ENCODE measurements at places on chromosomes 5 and 9. TPM values are rescaled to one million over a fixed set of nuclear protein-coding genes. Genes with fewer than 3 reads are reported as not detected.

Gene TMC1
- total RNA-seq, result not detected

DNA sequence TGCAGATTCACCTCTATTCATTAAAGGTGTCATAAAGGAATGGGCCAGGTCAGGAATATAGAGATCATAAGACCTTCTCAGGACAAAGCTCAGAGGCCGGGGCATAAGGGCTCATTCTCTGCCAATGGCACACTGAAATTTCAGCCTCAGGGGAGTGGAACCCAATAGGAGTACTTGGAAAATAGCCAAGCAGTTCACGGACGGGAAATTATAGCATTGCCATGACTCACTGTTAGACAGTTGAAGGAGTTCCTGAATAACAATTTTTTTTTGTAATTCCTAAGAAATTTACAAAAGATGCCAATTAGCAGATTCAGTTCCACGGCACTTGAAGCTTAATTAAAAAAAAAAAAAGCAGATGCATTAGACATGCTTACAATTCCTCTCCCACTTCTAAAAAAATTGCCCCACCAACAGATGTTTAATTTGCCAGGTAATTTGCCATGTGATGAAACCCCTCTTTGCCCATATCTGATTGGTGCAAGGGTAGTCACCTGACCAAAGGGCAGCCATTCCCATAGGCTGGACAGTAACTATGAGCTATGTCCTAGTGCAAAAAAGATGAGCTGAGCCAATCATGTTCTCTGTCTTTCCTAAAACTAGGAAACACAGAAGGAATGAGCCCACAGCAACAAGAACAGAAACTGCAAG is 58.6 kb downstream of the PTCD2 start:
- no peak overlapping the region for H3K27ac ChIP-seq
- H3K36me3 ChIP-seq, result no peaks in the 10 kb centered on the region
- no peak for DNase-seq
- H3K4me3 ChIP-seq, result no peak overlapping the region
- no peaks in the 10 kb centered on the region for H3K27me3 ChIP-seq

- peak overlapping the region; percentile 57 for H3K4me3 ChIP-seq
- H3K27ac ChIP-seq, result no peak overlapping the region
- no peaks in the 10 kb centered on the region for H3K36me3 ChIP-seq
- DNase-seq, result no peak
- peaks cover 44% of the 10 kb centered on the region for H3K27me3 ChIP-seq
- H3K4me1 ChIP-seq, result peaks cover 11% of the 10 kb centered on the region
Observed at GRCh38 chr5:179342577-179342976, 2.7 kb downstream of the ADAMTS2 start.

DNA sequence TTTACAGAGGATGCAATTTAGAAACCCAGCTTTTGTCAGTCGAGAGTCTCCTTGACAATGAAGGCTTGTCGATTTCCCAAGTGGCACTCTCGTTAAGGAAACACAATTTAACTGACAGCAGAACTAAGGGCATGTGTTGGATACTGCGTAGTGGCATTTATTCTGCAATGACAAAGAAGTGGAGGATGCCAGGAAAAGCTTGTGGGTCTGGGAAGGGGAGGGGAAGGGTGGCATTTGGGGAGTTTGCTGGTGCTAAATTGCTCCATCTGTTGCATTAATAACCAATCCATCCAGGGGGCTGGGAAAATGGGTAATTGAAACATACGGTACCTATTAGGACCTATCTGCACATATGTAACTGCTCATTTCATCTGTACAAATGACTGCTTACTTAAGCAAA is 190.6 kb downstream of the NSG2 start:
- no peak overlapping the region for H3K27ac ChIP-seq
- no peak for DNase-seq
- no peaks in the 10 kb centered on the region for H3K36me3 ChIP-seq
- H3K27me3 ChIP-seq, result no peaks in the 10 kb centered on the region
- no peaks in the 10 kb centered on the region for H3K4me1 ChIP-seq
- no peak overlapping the region for H3K4me3 ChIP-seq

Gene SPATA31C1
- not detected for total RNA-seq

GRCh38 chr5:129245489-129245888 is 150.9 kb downstream of the ISOC1 start:
- H3K36me3 ChIP-seq, result no peaks in the 10 kb centered on the region
- H3K4me1 ChIP-seq, result no peaks in the 10 kb centered on the region
- no peak overlapping the region for H3K27ac ChIP-seq

- no peaks in the 10 kb centered on the region for H3K36me3 ChIP-seq
- H3K4me3 ChIP-seq, result no peak overlapping the region
- peak overlapping the region; percentile 49 for H3K27ac ChIP-seq
- no peaks in the 10 kb centered on the region for H3K4me1 ChIP-seq
Observed at GRCh38 chr9:72554221-72554641, 32.8 kb downstream of the TMC1 start.

Gene FAM163B
- not detected for total RNA-seq

Gene ITK
- 8.1 TPM for total RNA-seq

DNA sequence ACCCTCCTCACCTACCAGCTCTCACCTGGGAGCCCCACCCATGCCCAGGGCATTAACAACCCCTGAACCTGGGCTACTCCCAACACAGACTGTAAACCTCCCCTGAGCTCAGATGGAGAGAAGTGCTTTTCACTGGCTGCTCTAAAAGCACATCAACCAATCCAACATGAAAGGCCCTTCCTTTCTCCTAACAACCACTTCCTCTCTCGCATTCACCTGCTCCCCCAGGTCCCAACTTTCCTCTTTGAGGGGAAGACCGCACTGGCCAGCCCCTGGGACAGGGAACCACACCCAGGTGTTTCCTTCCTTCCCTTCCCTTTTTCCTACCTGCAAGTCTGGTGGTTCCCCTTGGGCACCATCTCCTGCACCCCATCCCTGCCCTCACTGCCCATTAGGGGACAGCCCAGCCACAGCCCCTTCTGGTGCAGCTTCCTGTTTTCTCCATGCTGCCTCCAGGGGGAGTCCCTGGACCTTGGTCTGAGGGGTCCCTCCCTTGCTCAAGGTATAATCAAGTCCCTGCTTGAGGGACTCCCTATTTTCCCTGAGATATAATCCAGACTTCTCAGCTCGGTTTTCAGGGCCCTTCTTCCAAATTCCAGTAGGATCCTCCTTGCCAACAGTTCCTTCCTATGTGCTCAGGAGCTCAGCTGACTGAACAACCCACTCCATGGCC is 30.5 kb upstream of the DAB2IP start:
- no peak for DNase-seq
- peaks cover 17% of the 10 kb centered on the region for H3K4me1 ChIP-seq
- no peaks in the 10 kb centered on the region for H3K27me3 ChIP-seq
- H3K36me3 ChIP-seq, result no peaks in the 10 kb centered on the region
- no peak overlapping the region for H3K4me3 ChIP-seq

- H3K36me3 ChIP-seq, result no peaks in the 10 kb centered on the region
- H3K27me3 ChIP-seq, result peaks cover 6% of the 10 kb centered on the region
- H3K4me3 ChIP-seq, result no peak overlapping the region
- H3K4me1 ChIP-seq, result no peaks in the 10 kb centered on the region
Observed at GRCh38 chr9:135056541-135056940, 30.9 kb upstream of the OLFM1 start.

Gene DMRT2
- 0.46 TPM for total RNA-seq

Gene LCN2
- total RNA-seq, result 14.3 TPM

Gene GHR
- total RNA-seq, result 6.6 TPM

DNA sequence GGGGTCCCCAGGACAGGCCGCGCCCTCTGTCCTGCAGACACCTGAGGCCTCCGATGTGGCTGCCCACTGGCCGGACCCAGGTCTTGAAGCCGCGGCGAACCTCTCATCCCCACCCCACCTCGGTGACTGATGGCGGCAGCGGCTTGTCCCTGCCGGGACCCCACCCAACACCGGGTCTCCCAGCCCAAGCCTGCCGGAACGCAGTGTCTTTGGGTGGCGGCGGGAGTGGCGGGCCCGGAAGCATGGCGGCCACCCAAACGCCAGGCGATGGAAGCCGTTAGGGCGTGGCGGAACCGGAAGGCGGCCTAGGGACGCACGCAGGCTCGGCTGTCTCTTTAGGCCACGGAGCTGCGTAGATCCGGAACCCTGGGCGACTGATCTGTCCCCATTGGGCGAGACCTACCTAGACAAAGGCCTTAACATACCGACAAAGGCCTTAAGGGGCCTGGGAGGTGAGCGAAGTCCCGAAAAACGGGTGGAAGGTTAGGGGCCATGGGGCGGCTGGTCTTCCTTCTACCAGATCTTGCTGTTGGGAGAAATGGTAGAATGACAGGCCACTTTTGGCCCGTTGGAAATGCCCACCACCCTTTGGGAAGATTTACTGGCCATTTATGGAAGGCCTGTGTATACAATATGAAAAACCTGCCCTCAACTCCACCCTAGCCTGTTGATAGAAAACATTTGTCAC is 94.6 kb upstream of the SMC2 start:
- DNase-seq, result peak; percentile 57
- H3K4me3 ChIP-seq, result no peak overlapping the region
- no peaks in the 10 kb centered on the region for H3K4me1 ChIP-seq

- no peak for DNase-seq
- H3K4me3 ChIP-seq, result no peak overlapping the region
- no peaks in the 10 kb centered on the region for H3K4me1 ChIP-seq
- H3K27me3 ChIP-seq, result no peaks in the 10 kb centered on the region
- no peak overlapping the region for H3K27ac ChIP-seq
- H3K36me3 ChIP-seq, result no peaks in the 10 kb centered on the region
Observed at GRCh38 chr5:16557477-16557876, 59.3 kb downstream of the RETREG1 start.

All from upper lobe of right lung (tissue), 1 donor.